ENCODE measurements at places on chromosomes 12 and 14.

DNA sequence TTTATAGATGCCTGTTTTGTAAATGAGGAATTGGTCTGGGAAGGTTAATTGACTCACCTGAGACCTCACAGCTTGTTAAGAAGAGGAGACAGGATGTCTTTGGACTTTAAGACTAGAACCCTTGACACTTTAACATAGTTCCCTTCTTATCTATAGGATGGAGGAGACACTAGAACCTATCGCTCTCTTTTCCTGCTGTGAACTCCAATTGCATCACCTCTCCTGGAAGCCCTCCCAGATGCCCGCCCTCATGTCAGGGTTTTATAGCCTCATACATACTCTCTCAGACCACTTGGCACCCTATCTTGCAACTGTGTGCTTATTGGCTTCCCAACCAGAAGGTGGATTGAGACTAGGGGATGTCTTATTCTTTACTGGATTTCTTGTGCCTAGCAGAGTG, 2.5 kb upstream of the CTDSP2 start:
- DNase-seq, result peak; percentile 42

GRCh38 chr14:105528586-105529318, 2.4 kb downstream of the TMEM121 start:
- no peak for DNase-seq

GRCh38 chr14:101593411-101594238, 32.3 kb downstream of the DIO3 start:
- DNase-seq, result no peak

DNA sequence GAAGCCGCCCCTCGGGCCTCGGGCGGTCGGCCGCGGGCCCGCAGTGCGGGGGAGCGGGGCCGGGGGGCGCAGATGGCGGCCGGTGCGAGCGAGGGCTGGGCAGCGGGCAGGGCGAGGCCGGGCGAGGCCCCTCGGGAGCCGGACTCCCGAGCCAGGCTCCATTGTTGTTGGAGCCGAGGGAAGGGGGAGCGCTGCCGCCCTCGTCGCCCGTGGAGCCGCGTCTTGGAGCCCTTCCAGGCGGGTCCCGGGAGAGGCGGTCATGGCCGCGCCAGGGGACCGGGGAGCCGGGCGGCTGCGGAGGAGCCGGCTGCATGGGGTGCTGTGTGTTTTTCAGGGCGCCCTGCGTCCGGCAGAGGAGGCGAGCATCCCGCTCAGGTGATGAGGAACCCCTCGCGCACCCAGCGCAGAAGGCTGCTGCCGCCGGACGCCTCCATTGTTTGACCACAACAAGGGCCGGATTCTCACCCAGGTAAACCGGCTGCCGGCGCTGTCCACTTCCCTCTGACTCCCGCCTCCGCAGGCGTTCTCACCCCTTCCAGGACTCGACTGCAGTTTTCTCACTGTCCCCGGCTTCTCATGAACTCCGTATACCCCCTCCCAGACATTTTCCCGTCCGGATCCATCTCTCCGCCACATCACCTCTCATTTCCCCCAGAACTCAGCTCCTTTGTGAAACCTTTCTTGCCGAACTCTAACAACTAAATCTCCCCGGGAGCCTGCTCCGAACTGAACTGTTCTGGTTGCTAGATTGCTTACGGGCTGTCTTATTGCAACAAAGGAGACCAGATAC, 732 bp downstream of the ZNF664 start:
- peak; percentile 21 for DNase-seq

Measured in cardiac fibroblast (primary cell).